ENCODE measurements at places on chromosomes 16 and 17. TPM values are rescaled to one million over a fixed set of nuclear protein-coding genes. Genes with fewer than 3 reads are reported as not detected.

HAS3 gene
- 10.1 TPM for total RNA-seq

ITGB4 gene
- total RNA-seq, result 43.1 TPM

CCP110 gene
- total RNA-seq, result 23.0 TPM

DPEP2 gene
- total RNA-seq, result 16.4 TPM

MIF4GD gene
- total RNA-seq, result 40.5 TPM

ALOX12B gene
- not detected for total RNA-seq

PRSS33 gene
- 0.20 TPM for total RNA-seq

TMC8 gene
- 29.7 TPM for total RNA-seq

FGF11 gene
- 0.57 TPM for total RNA-seq

LRRC46 gene
- 0.49 TPM for total RNA-seq

SBK1 gene
- 1.6 TPM for total RNA-seq

KRTAP4-5 gene
- total RNA-seq, result not detected

MAPT gene
- total RNA-seq, result 2.3 TPM

PRAC1 gene
- total RNA-seq, result not detected

SCIMP gene
- total RNA-seq, result 30.6 TPM

NPIPA7 gene
- 6.4 TPM for total RNA-seq

CCL14 gene
- total RNA-seq, result 90.7 TPM

FOXL1 gene
- not detected for total RNA-seq

DHRS7C gene
- not detected for total RNA-seq

ZP2 gene
- not detected for total RNA-seq

Data from upper lobe of left lung (tissue), 6 donors.